ENCODE measurements at places on chromosomes 3 and 15.

DNA sequence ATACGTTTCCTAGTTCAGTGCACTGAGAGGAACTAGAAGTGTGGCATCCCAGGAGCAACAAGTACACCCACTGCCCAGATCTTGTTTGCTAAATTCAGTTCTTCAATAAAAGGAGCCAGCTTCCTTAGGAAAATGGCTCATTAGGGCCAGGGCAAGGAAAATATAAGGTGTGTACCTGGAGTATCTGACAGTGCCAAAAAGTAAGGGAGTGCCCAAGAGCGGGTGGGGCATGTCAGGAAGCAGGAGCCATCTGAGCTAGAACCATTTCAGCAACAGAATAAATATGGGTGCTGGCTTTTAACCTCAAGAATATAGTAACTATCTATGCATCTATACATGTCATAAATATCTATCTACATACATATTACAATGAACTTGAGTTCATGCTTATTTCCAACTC lies 44.1 kb downstream of the SLC41A3 start:
- no peak for DNase-seq

DNA sequence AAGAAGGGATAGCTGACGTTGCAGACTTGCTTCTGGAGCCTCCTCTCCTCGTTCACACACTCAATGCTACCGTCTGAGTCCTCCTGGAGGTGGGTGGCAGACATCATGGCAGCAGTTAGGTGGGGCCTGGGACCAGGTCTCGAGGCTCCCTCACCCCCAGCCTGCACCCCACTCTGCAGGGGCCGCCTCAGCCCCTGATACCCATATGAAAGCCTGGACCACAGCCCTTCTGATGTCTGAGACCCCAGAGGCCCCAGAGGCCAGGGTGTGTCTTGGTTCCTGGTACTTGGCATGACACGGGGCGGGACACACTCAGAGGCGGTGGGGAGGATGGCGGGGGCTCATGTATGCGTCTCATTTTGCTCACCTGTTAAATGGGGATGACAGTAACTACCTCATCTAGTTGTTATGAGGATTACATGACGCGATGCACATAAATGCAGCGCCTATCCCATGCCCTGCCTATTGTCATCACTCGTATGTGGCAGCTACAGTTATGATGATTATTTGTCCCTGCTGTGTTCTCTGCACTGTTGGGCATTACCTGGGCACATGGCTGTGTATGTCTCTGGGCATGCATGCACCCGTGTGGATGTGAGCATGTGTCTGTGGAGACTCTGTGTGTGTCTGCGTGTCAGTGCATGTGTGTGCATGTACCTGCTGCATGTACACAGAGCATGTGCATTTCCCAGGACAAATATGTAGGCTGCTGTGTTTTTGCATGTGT lies 39.9 kb downstream of the FEM1B start:
- no peak for DNase-seq

GRCh38 chr3:22916933-22917332 lies 286.2 kb upstream of the UBE2E2 start:
- no peak for DNase-seq

GRCh38 chr3:19171794-19172193 lies 23.5 kb downstream of the KCNH8 start:
- DNase-seq: no peak

DNA sequence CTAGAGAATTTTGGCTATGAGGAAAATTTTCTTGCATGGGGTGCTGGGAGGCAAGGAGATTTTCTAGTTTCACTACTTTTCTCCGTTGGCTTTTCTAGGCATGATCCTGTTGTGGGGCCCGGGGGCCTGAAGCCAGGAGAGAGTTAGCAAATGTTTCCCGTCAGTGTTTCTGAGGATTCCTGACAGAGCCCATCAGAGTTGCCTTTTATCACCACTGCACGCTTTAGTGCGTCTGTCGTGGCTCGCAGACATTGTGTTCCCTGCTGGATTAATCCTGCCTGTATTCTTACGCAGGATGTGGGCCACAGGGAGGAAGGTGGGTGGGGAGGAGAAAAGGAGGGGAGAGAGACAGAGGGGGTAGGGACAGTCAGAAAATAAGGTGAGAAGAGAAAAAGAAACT lies 18.1 kb upstream of the BOC start:
- DNase-seq: no peak

- no peak for DNase-seq
Observed at GRCh38 chr3:64566859-64567258, 120.9 kb downstream of the ADAMTS9 start.

DNA sequence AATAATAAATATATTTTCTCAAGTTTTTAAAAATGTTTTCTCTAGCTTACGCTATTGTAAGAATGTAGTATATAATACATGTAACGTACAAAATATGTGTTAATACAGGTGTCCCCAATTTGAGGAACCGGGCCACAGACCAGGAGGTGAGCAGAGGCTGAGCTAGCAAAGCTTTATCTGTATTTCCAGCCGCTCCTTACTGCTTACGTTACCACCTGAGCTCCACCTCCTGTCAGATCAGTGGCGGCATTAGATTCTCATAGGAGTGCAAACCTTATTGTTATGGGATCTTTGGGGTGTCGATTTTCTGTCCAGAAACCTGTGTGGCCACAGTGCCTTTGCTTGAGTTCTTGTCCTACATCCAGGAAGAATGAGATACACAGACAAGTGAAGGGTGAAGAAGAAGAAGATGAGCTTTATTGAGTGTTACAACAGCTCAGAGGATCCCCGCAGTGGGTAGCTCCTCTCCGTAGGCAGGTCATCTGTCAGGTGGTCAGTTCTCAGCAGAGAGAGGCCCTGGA lies 9.9 kb upstream of the TRIM59 start:
- DNase-seq: no peak

DNA sequence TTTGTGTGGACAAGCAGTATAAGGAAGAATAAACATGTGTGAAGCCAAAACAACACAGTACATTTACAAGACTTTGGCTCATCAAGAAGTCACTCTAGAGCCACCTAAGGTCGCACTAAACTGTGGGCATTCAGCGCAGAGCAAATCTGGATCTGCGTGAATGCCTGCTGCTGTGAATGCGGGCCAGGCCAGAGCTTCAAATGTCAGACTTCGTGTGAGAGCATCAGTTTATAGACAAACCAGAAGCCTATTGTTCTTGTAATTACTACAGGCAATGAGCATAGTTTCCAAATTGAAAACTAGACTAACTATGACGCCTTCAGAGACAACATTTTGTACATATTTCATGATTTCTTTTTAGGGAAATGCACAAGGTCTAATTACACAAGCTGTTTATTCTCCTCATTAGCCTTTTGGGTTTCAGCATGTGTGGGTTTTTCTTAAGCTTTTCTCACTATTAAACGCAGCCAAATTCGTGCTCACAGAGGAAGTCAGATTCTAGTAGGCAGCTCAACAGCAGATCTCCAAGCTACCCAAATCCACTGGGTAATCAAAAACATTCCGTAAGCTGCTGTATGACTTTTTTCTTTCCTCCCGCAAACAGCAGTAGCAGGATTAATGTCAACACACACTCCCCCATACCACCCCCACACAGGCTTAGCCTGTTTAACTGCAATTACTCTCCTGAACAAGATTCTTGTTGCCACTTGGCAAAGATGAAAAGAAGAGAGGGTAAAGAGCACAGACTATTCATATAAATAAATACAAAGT lies 84.5 kb upstream of the SETMAR start:
- no peak for DNase-seq

DNA sequence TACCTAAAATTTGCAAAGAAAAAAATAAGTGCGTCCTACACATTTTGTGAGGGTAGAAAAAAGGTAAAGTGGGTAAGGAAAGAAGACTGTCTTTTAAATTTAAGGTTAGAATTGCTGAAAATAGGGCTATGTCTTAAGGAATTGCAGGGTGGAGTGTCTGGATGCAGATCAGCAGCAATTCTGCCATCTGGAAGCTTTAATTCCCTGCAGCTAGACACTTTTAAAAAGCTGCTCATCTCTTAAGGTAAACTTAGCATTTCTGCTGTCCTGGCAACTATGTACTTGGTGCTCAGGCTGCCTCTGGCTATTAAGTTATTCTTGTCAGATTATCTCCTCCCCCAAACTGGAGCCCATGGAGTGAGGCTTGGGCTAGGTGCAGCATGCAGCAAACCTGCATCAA lies 420.2 kb downstream of the SI start:
- DNase-seq: no peak

DNA sequence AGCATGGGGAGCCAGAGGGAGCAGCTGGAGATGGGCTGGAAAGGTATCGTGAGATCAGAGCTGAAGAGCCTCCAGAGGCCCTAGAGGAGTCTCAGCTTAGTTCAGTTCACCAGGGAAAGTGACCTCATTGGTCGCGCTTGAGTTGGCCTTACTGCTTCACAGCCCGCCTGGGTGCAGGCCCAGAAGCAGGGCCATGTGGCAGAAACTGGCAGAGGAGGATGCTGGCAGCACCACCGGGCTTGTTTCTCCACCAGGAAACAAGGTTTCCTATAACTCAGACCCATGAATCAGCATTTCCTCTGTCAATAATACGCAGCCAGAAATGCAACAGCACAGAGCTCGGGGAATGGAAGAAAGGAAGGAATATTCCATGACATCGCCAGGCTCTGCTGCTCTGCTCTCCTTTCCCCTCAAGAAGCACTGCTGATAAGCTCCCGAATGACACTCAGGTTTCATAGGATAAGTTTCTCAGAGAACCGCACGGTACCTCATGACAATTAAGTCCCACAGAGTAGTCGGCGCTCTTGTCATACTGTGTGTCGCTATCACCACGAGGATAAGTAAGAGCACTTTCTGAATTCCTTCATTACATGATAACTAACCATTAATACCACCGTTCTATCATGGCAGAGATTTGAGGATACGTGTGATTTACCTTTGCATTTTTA lies 147.1 kb upstream of the LPP start:
- no peak for DNase-seq

GRCh38 chr15:88623061-88623460 lies 1.9 kb downstream of the AEN start:
- peak; percentile 81 for DNase-seq

GRCh38 chr3:122468896-122469533 lies 45.7 kb downstream of the KPNA1 start:
- DNase-seq: no peak

DNA sequence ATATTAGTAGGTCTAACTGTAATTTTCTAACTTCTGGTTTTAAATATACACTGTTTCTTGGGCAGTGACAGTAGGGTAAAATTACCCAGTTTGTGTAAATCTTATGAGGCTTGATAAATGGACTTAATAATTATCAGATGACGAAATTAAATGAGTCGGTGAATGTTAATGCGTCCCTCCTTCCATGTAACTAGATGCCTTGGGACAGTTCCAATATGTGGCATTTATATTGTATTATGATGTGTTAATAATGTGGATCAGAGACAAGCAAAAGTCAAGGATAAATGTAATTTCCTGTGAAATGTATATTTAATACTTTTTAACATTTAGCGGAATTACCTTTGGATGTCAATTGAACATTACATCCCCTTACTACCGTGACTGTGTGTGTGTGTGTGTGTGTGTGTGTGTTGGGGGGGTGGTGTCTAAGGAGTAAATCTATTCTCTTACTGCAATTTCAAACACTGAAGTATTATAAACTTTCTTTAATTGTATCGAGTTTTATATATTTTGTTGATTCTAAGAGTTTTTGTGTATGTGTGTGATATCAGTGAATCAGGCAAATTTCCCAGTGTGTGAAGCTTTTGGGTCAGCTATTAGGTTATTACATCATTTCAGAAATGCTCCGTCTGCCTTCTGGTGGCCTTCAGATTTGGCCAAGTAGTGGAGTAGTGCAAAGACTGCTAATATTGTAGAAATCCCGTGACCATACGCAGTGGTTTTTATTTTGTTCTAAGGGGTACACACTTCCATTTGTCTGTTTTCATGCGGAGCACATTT lies 50.1 kb downstream of the CNTN4 start:
- no peak for DNase-seq

- DNase-seq: no peak
Observed at GRCh38 chr3:180409170-180409569, 192.8 kb upstream of the TTC14 start.

- no peak for DNase-seq
Observed at GRCh38 chr3:132499071-132499470, 81.8 kb downstream of the DNAJC13 start.

DNA sequence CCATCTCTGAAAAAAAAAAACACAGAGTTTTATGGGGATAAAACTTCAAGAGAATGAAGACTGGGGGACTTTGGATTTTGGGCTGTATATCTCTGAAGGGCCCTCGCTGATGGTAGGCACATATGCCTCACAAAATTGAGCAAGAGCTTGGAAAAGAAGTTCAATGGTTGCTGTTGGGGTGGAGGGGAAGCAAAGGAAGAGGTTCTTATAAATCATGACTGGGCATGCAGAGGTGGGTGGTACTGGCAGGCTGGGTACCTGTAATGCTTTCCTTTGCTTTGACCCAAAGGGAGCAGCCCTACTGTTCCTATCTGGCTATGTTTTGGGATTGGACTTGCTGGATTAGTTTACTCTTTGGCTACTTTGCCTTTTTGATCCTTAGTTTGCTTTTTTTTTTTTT lies 6.0 kb upstream of the RTP1 start:
- no peak for DNase-seq

DNA sequence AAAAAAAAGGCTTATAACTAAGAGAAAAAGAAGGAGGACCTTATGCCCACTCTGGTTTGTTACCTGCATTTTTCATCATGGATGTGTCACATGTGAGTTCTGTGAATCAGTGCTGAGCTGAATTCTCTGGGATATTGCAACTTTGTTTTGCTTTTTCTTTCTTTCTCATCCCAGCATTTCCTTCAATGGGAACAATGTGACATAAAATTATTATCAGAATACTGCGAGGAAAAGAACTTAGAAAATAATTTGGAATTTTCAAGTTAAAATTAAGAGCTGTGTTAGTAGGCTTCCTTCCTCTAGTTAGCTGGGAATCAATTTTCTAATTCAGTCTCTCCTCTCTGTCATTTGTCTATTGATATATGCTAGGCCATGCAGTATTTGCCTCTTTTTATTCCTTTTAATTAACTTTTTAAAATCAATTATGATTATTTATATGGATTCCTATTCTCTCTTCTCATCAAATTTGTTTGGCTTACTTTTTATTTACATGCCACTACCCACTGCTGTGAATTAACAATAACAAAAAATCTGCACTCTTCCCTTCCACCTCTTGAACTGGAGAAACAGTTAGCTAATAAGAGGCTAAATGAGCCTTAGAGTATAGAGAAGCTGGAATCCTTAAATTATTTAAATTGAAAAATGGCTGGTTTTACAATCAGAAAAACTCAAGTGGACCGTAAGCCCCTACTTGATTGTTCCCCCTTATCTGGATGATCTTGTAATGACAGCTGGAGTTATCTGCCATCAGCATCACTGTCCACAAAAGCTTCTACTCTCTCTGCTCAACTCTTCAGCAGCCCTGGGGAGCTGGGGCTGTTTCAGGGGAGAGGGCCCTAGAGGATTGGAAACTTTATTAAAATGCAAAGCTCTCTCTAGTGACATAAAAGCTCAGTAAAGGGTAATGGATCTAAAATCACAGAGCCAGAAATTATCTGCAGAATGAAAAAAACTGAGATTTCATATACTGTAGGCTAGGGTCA lies 95.3 kb upstream of the SOX2 start:
- DNase-seq: no peak

GRCh38 chr3:112804021-112804420 lies 42.6 kb downstream of the CD200R1L start:
- DNase-seq: no peak

DNA sequence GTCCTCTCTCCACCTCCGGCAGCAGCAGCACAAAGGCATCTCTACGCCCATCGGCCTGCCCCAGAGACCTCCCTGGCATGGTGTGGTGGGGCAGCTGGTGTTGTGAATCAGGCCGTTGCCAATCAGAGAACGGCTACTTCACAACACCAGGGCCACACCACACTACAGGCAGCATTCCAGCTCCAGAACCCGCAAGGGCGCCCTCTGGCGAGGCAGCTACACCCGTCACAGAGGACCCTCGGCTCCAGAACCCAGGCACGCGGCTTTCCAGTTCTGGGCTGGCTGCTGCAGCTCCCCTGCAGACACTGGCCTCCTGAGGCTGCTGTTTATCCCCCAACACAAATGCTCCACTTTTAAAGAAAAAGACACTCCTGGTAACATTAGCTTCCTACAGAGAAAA lies 127.5 kb upstream of the TOPAZ1 start:
- peak; percentile 40 for DNase-seq
